ENCODE measurements at places on chromosomes 1 and 21. TPM values are rescaled to one million over a fixed set of nuclear protein-coding genes. Genes with fewer than 3 reads are reported as not detected.

- DNase-seq, result no peak
Measured at GRCh38 chr1:26320896-26321295, 3.1 kb downstream of the CD52 start.

DNA sequence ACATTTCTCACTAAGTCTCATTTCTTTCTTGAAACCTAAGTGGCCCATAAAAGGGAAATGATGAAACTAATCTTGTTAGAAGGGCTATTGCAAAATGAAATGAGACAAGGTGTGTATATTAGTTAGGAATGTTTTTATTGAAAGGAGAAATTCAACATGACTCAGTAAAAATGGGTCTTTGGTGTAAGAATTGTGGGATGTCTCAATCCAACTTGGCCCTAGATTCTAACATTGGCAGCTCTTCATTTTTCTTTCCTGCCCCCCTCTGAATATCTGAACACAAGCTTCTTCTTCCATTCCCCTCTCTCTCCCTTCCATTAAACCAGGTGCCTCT lies 26.8 kb upstream of the TARBP1 start:
- DNase-seq, result no peak

GRCh38 chr21:33608559-33608958 lies 20.1 kb upstream of the DONSON start:
- DNase-seq, result no peak

DNA sequence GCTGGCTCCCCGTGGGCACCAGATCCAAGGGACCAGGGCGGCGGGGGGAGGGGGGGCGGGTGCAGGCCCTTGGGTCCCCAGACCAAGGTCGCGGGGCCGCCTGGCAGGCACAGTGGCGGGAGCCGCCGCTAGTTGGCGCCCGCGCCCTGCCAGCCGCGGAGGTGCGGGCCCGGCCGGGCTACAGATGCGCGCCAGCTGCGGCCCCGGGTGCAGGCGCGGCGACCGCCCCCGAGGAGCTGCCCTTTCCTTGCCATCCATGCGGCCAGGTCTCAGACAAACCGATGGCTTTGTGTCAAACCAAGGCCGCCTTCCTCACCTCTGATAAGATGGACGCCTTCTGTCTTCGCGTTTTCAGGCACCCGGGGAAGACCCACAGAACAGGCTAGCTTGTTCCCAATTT lies 2.2 kb upstream of the RUNX3 start:
- DNase-seq, result peak; percentile 83

DNA sequence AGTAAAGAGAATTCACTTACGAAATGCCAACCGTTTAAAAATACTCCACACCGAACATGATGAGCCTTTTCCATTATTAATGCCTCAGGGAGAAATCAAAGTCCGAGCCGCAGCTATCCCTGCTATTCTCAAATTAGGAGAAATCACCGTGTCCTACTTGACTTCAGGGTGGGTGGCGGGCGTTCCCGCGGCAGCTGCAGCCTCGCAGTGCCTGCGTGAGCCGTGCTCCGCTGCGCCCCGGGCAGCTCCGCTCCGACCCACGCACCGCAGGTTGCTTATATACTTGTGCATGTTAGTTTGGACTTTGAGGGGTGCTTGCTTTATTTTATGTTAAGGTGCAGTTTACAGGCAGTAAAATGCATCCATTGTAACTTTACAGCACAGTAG lies 35.6 kb upstream of the PCBP3 start:
- DNase-seq, result no peak

GRCh38 chr1:83571536-83571935 lies 427.4 kb downstream of the TTLL7 start:
- no peak for DNase-seq

- no peak for DNase-seq
Measured at GRCh38 chr1:22332795-22333499, 118.7 kb upstream of the ZBTB40 start.

DNA sequence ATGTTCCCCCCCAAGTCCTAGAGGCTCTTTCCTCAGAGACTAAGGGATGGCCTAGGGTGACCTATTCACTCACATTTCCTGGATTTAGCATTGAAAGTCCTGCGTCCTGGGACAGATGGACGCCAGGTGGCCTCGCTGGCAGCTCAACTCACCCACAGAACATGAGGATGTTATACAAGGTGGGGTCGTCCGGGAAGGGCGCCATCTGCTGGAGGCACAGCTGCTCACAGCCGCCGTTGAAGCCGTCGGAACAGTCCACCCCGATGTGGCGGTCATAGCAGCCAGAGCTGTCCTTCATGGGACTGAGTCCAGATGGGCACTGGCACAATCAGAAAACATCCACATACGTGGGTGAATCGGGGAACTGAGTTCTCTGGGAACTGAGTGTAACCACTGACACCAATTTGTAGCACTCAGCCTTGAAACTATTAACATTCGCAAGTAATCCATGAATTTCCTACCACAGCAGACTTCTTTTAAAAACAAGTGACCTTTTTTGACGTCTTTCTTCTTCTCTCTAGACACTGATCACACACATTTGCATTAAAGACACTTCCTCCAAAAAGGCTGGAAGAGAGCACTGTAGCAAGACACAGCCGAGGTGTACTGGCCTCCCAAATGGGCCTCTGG lies 215.4 kb downstream of the ASTN1 start:
- DNase-seq, result peak; percentile 75

GNAT2 gene
- not detected for total RNA-seq

NSL1 gene
- total RNA-seq, result 25.4 TPM
